ENCODE measurements at places on chromosomes 13 and 19.

- DNase-seq, result no peak
Measured at GRCh38 chr19:35592226-35592625, 6.3 kb downstream of the PMIS2 start.

DNA sequence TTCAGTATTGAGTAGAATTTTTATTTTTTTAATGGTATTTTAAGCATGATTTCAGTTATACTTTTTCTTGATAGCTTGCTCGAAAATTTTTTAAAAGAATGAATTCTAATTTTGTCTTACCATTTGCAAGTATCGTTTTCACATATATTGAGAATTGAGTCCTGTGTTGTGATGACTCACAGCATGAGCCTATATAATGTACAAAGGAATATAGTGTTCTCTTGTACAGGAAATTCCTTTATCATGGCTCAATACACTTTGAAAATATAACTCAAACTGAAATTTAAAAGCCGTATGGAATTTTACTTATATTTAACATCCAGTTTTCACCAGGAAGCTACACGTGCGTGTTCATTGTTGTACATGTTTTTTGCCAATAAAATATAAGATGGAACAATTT is 161.1 kb upstream of the TMTC4 start:
- no peak for DNase-seq

DNA sequence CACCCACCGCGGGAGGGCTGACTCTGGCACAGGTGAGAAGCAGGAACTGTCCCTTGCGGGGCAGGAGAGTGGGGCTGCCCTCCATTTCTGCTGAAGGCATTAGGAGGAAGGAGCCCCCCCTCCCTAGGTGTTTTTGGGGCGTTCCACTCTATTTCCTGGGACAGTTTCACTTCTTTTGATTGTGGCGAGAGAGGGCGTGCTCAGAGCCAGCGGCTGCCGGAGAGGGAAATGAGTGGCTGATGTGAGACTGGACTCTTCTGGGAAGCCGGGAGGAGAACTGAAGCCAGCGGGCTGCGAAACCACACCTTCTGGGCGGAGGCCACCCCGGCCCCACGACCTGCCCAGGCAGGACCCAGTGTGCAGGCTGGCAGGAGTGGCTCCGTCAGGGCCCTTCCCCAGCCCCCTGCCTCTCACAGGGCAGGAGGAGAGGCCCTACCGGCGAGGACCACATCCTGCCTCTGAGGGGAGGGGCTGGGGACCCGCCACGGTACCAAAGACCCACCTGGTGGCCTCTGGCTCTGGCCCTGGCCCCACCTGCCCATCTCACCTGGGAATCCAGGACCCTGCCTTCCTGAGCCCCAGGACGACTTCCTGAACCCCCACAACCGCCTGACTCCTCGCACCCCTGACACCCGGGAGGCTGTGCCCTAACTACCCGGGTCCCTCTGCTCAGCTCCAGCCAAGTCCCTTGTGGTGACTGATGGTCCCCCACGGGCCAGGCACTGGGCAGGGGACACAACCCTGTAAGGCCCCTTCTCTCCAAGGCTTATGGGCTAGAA is 25.9 kb downstream of the MPND start:
- no peak for DNase-seq

- DNase-seq, result no peak
Measured at GRCh38 chr19:3469638-3470499, 10.5 kb downstream of the SMIM24 start.
